ENCODE measurements at places on chromosomes 5 and 9. TPM values are rescaled to one million over a fixed set of nuclear protein-coding genes. Genes with fewer than 3 reads are reported as not detected.

Gene SLC1A1
- polyA plus RNA-seq, result 42.5 TPM

Gene EGFLAM
- 4.4 TPM for polyA plus RNA-seq

Gene SPINK5
- polyA plus RNA-seq, result 0.70 TPM

Gene BASP1
- 26.3 TPM for polyA plus RNA-seq

Gene CFAP77
- 0.13 TPM for polyA plus RNA-seq

Measured in large intestine (tissue), 12 donors.